ENCODE measurements at places on chromosomes 6 and 20.

GRCh38 chr6:33289784-33290315, 449 bp downstream of the PFDN6 start:
- no peak for DNase-seq

GRCh38 chr6:498795-499231, 107.3 kb downstream of the IRF4 start:
- no peak for DNase-seq

DNA sequence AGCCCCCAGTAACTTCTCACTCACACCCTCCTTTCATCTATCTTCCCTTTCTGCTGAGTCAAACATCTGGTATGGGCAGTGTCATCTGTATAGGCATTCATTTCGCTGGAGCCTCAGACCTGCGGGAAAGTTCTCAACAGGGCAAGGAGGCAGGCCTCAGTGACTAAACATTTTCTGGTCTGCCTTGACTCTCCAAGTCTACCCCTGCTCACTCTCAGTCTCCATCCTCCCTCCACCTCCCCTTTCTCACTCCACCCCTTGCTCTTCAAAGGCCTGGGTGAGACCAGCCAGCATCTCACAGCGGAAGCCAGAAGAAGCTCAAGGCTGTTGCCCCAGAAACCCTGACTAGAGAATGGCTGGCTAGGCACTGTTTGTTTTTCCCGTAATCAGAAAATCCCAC, 105.0 kb upstream of the BEND6 start:
- DNase-seq = peak; percentile 46

GRCh38 chr6:11975353-11975977, 36.6 kb upstream of the HIVEP1 start:
- DNase-seq = no peak

GRCh38 chr6:156963712-156964700, 186.8 kb downstream of the ARID1B start:
- DNase-seq = peak; percentile 50

- DNase-seq = no peak
These were observed 92.2 kb upstream of the MPC1 start for GRCh38 chr6:166474721-166475565.

GRCh38 chr20:54067606-54068174, 2.7 kb downstream of the BCAS1 start:
- DNase-seq = peak; percentile 81

DNA sequence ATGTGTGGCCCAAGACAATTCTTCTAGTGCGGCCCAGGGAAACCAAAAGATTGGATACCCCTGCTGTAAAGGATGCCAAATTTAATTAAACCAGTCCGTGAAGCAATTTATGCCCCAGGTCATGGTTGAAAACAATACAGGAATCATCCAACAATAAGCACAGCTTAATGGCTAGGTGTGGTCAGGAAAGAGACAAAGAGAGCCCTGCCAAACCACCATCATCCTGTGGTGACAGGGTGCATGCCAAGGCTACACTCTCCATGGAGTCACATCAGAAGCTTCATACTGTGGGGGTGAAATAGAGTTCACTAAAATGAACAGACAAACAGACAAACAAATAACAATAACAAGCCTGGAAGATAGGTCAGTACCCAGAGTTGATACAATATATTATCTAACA, 62.7 kb downstream of the DZANK1 start:
- DNase-seq = no peak

GRCh38 chr20:11726026-11726425, 191.7 kb upstream of the BTBD3 start:
- DNase-seq = no peak

DNA sequence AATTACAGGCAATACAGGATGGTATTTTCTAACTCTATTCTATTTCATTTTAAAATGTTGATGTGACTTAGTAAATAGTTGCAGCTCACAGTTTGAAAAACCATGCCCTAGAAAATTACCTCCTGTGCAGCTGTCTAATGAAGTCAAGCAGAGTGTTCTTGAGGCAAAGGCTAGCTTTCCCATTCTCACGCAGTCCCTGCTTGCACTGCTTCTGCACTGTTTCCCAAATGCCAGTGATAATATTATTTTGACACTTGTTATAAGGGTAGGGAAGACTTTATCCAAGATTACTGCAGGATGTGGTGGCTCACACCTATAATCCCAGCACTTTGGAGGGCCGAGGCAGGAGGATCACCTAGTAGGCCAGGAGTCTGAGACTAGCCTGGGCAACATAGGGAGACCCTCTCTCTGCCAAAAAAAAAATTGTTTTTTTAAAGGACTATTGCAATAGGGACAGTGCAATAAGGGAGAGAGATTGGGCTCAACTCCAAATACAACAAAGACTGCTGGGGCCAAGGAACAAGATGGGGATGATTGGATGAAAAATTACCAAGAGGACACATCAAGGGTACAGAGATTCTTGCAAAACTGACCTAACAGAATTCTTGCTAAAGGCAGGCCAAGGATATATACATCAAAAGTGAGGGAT, 196.1 kb downstream of the LY86 start:
- DNase-seq = no peak

DNA sequence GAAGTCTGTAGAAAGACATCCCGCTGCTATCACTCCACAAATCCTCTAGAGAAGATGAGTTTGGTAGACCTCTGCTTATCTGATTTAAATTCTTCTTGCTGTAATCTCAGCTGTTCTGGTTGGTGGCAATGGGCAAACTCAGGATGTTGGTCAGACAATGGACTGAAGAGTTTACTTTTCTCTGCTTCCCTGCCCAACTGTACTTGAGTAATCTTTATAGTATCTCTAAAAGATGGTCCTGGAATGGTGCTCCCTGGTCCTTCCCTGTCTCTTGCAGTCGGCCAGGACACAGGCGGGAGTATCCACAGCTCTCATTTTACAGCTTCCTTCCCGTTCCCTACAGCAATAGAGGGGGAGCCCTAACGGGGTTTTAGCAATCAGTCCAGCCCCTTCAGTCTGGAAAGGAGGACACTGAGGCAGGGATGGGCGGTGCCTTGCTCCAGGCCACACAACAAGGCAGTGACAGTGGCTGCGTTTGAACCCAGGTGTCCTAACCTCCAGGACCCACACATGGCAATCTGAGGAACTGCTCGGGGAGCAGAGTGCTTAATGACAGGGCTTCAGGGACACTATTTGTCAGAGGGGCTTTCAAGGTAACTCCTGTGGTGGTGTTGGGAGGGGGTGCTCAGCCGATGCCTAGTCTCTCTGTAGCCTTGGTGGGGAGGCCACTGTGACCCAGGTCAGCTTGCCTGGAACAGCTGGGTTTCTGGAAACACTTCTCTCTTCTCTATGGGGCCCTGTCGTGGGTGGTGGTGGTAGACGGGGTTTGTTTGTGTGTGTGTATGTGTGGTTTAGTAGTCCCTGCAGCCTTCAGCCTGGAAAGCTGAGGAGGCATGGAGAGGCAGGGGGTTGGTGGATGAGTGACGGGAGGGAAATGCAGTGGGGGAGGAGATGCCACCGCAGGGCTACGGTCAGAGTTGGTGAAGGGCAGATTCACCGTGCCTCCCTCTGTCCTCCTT, 9.5 kb upstream of the VEGFA start:
- DNase-seq = no peak

DNA sequence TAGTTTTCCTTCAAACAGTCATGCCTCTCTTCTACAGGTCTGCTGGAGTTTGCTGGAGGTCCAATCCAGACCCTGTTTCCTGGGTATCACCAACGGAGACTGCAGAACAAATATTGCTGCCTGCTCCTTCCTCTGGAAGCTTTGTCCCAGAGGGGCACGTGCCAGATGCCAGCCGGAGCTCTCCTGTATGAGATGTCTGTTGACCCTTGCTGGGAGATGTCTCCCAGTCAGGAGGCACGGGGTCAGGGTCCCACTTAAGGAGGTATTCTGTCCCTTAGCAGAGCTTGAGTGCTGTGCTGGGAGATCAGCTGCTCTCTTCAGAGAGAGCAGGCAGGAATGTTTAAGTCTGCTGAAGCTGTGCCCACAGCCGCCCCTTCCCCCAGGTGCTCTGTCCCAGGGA, 666.9 kb downstream of the FRK start:
- no peak for DNase-seq

GRCh38 chr6:42782689-42783176, 881 bp downstream of the BICRAL start:
- peak; percentile 79 for DNase-seq

DNA sequence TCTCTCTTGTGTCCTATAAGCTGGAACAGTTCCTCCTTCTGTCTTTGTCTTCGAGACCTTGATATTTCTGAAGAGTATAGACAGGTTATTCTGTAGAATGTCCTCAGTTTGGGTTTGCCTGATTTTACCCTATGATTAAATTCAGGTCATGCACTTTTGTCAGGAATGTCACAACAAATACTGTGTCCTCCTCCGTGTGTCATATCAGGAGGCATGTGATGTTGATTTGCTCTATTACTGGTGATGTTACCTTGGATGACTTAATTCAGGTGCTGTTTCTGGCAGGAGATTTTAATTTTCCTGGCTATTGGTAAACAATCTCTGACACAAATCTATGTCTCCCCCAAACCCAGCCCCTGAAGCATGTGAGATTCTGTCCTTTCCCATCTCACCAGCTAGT, 33.3 kb upstream of the CHMP4B start:
- DNase-seq = no peak

DNA sequence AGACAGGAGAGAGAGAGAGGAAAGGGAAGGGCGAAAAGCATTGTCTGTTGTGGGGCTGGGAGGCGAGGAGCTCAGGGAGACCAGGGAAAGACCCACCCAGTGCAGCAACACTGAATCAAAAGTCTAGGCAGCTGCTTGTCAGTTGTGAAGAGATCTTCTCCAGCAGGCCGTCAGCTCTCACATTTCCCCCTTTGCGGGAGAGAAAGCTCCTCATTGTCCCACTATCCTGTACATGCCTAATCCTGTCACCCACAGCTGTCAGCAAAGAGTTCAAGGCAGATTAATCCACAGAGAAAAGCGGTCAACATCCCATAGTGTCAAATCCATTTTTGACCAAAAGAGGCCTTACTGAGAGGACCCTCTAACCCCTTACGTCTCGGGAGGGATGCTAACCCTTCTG, 27.3 kb downstream of the RNF182 start:
- DNase-seq = no peak

- no peak for DNase-seq
These were observed 8.4 kb downstream of the PTGIS start for GRCh38 chr20:49559411-49560081.

DNA sequence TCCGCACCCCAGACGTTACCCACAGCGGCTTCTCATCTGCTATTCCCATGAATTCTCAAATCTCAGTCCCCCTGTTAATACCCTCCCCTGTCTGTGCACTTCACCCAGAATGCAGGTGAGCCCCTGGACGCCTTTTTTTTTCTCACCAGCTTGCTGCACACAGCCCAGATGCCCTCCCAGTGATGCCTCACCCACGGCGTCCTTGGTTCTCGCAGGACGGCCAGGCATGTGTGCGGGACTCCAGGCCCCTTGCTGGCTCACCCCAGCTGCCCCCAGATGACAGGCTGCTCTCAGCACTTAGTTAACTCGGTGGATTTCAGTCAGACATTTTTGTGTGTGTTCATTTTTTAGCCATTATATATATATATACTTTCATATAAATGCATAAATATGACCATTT, 25.4 kb upstream of the PI16 start:
- DNase-seq = no peak

DNA sequence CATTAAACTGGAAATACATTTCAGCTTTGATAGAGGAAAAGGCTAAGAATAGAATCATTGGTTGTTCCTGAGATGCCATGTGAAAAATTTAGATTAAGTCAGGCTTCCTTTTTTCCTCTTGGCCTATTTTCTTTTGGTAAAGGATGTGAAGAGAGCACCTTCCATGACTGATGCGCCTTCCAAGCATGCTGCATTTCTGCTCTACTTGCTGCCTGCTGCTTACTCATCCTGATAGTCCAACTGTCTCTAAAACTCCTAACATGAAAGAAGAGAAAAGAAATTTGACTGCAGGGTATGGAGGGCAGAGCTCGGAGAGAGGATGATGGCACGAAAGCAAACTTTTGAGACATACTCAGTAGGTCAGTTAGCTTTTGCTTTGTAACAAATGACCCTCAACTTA, 28.8 kb downstream of the SNAP25 start:
- no peak for DNase-seq

- no peak for DNase-seq
These were observed 13.9 kb downstream of the KCNK15 start for GRCh38 chr20:44759595-44759994.

GRCh38 chr6:153849072-153849779, 189.8 kb upstream of the OPRM1 start:
- DNase-seq = no peak

DNA sequence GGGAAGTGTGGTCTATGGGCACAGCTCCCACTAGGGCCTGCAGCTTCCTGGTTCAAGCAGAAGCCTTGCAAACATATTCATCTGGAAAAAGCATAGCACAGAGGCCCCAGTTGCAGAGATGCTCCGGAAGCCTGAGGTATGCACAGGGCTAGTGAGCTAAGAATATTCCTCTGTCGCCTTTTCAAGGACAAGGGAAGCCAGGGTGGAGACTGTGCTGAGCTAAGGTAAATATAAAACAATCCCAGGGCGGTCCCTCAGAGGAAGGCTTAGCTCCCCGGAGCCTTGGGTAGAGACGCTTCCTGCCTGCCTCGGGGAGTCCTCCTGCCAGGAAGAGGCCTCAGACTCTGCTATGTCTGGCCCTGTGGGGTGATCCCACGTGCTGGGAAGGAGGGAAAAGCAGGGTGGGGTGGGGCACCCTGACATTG, 134.8 kb upstream of the FOXA2 start:
- no peak for DNase-seq

DNA sequence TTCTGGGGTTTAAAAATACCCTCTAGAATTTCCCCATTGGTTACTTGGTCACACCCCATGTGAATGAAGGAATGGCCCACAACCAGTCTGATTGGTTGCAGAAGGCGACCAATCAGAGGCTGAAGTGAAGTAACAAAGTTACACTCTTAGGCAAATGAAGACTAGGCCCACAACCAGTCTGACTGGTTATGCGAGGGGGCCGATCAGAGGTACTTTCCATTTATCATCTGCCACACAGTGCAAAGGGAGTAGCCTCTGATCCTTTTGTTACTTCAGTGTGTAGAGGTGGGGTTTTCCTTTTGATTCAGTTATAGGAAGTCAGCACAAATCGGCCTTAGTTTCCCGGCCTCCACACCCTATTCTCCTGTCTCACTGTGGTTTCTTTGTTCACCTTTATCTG, 61.2 kb upstream of the SGK1 start:
- no peak for DNase-seq

GRCh38 chr6:15110726-15111354, 135.0 kb upstream of the JARID2 start:
- no peak for DNase-seq

DNA sequence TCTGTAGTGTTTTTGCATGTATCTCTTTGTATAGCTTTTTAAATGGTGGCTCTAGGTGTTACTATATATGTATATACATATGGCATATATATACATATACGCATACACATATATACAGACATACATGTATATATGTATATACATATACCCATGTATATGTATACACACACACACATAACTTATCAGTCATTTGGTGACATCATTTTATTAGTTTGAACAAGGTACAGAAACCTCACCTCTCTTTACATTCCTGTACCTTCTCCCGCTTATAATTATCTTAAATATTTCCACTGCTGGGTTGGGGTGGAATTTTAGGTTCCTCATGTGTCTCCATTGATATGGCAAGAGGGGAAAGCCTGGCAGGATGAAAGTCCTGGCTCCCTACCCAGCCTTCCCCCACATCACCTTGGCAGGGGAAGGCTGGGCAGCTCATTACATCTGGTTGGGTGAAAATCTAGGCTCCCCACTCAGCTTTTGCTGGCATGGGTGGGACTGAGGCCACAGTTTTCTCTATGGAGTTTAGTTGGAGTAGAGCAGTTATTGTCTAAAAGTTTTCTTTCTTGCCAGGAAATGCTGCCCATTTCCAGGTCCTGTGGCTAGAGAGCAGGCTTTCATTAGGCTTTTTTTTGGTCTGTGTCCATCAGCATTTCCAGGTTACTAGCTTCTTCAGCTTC, 7.6 kb downstream of the GLO1 start:
- DNase-seq = no peak

- DNase-seq = no peak
These were observed 80.0 kb downstream of the AKAP7 start for GRCh38 chr6:131215219-131215618.

Data from ACHN (cell line).